ENCODE measurements at places on chromosomes 7 and 10. TPM values are rescaled to one million over a fixed set of nuclear protein-coding genes. Genes with fewer than 3 reads are reported as not detected.

The KNDC1 gene
- total RNA-seq: 0.36 TPM

The BTBD16 gene
- total RNA-seq: not detected

The MCM10 gene
- total RNA-seq: 40.2 TPM

The CLRN3 gene
- not detected for total RNA-seq

The ABCB4 gene
- 0.54 TPM for total RNA-seq

The FLNC gene
- not detected for total RNA-seq

The OR6B1 gene
- not detected for total RNA-seq

The H2BK1 gene
- 1.6 TPM for total RNA-seq

The AKR1C8 gene
- 0.48 TPM for total RNA-seq

The DMTF1 gene
- 137 TPM for total RNA-seq

The BUB3 gene
- total RNA-seq: 265 TPM

The CUZD1 gene
- total RNA-seq: 3.4 TPM

The FRMD4A gene
- total RNA-seq: 1.4 TPM

The GUSB gene
- total RNA-seq: 73.5 TPM

The FOXI2 gene
- not detected for total RNA-seq

The ETV1 gene
- total RNA-seq: 0.45 TPM

The NOC3L gene
- total RNA-seq: 18.3 TPM

The TMEM178B gene
- total RNA-seq: not detected

The GPR15LG gene
- not detected for total RNA-seq

The TMEM176B gene
- total RNA-seq: 0.82 TPM

The KCP gene
- total RNA-seq: 0.57 TPM

The LRRTM3 gene
- total RNA-seq: not detected

The DPYSL4 gene
- 5.2 TPM for total RNA-seq

The CYP2E1 gene
- 0.80 TPM for total RNA-seq

The XRCC2 gene
- 9.6 TPM for total RNA-seq

The GLRX3 gene
- total RNA-seq: 55.5 TPM

The CCDC6 gene
- 21.4 TPM for total RNA-seq

The AMZ1 gene
- total RNA-seq: 0.17 TPM

The FAM13C gene
- total RNA-seq: not detected

The CLDN3 gene
- not detected for total RNA-seq

The FAM25A gene
- not detected for total RNA-seq

The CBX3 gene
- total RNA-seq: 227 TPM

The SPDYE17 gene
- total RNA-seq: not detected

The PCGF6 gene
- total RNA-seq: 13.6 TPM

The C10orf143 gene
- 6.0 TPM for total RNA-seq

The PYROXD2 gene
- total RNA-seq: 14.0 TPM

The GIMAP8 gene
- 29.2 TPM for total RNA-seq

The DNAH11 gene
- 0.25 TPM for total RNA-seq

The UTF1 gene
- not detected for total RNA-seq

The WNT8B gene
- 0.91 TPM for total RNA-seq

The ZNF316 gene
- 43.7 TPM for total RNA-seq

Data from activated naive CD8-positive, alpha-beta T cell treated with anti-CD3 and anti-CD28 coated beads, Interleukin-2, amount 10 ng/mL, durations not matched to agents 7 days and 5 days (primary cell).